Activated CD8-positive, alpha-beta memory T cell treated with anti-CD3 and anti-CD28 coated beads for 48 hours (primary cell): ENCODE measurements at places on chromosomes 4 and X.

- no peak for DNase-seq
Observed at GRCh38 chr4:93184053-93184452, 644.5 kb upstream of the ATOH1 start.

- DNase-seq = no peak
Observed at GRCh38 chr4:140099983-140100382, 54.0 kb downstream of the MAML3 start.

DNA sequence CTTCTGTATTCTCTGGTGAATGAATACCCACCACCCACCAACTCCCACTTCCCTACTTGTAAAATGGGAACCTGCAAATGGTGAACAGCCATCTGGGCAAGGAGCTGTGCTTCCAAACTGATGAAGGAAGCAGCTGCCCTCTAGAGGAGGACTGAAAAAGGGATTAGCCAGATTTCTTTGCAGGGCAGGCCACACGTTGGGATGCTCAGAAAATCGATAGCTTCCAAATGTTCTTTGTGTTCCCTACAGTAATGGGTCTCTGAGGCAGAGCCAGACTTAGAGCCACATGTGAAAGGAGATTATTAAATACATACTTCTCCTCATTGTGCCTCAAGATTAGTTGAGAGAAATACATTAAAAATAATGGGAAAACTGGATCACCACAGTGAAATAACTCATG, 39.3 kb upstream of the LPAR4 start:
- no peak for DNase-seq

- DNase-seq = no peak
Observed at GRCh38 chr4:84482564-84483563, 16.2 kb downstream of the NKX6-1 start.

GRCh38 chr4:167541286-167541685, 307.0 kb upstream of the SPOCK3 start:
- no peak for DNase-seq

DNA sequence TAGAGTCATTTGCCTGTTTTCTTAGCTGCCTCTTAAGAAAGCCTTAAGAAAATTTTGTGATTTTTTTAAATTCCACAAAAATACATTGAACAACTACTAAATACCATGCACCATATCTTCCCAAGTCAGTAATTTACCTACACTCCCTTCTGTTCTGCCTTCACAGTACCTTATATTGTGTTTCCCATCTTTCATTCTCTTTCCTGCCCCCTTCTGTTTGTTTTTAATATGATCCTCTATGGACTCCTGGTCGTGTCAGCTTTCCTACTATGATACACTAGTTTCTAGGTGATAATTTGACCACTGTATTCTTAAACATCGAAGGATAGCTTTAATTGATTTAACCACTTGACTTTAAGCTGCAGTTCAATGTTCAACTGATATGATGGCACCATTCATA, 297.7 kb upstream of the HAND2 start:
- no peak for DNase-seq

DNA sequence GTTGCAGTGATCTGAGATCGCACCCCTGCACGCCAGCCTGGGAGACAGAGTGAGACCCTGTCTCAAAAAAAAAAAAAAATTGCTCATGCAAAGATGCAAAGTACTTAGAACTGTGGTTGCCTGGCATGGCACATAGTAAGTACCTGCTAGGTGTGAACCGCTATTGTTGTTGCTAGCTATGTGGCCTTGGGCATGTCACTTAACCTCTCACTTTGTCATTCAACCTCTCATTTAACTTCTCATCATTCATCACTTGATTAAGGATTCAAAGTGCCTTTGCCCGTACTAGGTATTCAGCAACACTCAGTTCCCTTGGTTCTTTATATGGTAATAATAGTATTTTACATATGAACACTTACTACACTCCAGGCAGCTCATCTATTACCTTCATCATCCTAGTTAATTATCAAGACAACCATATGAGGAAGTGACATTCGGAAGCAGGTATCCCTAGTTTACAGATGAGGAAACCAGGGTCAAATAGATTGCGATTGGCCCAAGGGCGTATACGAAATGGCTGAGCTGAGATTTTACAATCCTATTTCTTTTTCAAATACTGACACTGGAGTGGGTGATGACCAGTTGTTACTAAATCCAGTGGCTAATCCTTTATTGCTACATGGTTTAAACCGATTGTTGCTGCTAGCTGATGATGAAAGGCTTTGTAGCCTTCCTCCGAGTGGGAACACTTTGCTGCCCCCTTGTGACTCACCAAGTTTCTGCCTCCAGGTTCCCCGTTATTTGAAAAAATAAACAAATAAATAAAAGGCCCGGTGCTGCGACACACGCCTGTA, 28.8 kb upstream of the SOWAHD start:
- DNase-seq = no peak

- DNase-seq = no peak
Observed at GRCh38 chr4:184695178-184695896, 38.6 kb downstream of the CENPU start.

DNA sequence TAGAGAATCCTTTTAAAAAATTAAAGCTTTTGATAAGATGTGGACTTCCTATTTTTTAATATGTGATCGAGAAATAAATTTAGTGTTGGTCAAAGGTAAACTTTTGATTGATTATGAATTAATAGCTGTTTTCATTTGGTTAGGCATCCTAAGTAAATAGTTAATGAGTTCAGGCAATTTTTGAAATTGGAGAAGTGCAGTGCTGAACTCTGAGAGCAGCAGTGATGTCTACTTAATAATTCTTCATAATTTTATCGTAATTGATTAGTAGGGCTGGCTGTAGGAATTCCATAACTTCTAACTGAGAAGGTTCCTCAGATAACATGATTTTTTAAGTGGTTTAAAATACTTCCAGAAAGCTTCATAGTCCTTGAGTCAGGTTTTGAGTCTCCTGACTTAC, 1.5 kb downstream of the MND1 start:
- DNase-seq = no peak
